ENCODE measurements at places on chromosomes 5 and 9. TPM values are rescaled to one million over a fixed set of nuclear protein-coding genes. Genes with fewer than 3 reads are reported as not detected.

- no peak for DNase-seq
Observed at GRCh38 chr5:181170237-181170825, 22.9 kb downstream of the OR2V2 start.

DNA sequence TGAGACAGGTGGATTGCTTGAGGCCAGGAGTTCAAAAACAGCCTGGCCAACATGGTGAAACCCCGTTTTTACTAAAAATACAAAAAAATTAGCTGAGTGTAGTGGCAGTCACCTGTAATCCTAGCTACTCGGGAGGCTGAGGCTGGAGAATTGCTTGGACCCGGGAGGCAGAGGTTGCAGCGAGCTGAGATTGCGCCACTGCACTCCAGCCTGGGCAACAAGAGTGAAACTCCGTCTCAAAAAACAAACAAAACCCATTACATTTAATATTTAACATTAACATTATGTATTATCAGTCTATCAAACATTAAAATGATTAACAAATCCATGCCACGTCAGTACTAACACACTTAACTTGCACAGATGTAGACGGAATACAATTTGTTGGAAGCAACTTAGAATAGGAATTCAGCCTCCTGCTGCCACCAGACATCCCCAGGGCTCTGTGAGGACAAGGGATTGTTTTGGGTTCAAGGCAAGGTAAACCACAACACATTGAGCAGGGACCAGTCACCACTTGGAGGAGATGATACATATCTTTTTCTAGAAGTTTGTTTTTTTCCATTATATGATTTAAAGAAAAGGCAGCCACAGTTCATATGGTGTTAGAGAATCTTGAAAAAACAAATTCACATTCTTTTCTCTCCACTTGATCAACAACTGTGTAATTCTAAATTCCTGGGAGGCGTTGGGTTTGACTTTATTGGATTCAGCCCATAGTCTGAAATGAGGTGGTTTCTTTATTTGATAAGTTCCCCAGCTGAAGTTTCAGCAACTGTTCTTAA lies 104.1 kb upstream of the BASP1 start:
- DNase-seq = no peak

GRCh38 chr9:99103901-99104458 lies 933 bp upstream of the TGFBR1 start:
- no peak for DNase-seq

DNA sequence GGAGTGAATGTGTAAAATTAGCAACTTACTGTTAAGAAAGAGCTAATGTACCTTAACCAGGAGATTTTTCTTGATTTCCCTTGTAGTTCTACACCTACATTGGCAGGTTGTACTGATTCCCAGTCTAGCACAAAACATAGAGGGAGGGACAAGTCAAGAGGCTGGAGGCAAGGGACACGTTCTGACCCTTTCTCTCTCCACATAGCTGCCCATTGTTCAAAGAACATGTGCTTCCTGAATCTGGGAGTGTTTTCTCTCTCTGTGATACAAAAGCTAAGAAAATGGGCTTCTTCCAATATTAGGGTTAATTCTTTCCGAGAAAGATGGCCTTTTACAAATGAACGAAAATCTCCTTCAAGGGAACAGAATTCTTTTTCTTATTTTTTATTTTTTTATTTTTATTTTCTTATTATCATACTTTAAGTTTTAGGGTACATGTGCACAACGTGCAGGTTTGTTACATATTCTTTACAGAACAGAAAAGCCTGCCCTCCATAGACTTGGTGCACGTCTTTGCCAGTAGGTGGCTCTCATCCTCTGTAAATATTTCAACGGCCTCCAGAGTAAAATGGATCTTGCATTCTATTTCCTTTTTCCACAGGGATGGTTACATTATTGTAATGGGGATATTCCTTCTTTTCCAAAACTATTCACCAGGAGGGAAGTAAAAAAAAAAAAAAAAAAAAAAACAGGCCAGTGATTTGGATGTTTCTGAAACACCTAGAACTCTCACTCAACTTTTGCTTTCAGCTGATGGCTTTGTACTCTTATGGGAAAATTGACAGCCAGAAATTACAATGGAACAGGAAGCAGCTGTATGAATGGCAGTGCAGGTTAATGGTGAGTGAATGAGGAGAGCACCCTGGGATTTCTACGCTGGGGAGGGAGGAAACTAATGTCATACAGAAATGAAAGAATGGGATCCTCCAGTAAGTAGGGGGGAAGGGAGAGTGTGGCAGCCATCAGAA lies 13.1 kb upstream of the IFNA5 start:
- DNase-seq = peak; percentile 77

GRCh38 chr5:33425314-33425713 lies 15.5 kb upstream of the TARS1 start:
- no peak for DNase-seq

- no peak for DNase-seq
Observed at GRCh38 chr5:24365406-24365805, 279.4 kb downstream of the CDH10 start.

DNA sequence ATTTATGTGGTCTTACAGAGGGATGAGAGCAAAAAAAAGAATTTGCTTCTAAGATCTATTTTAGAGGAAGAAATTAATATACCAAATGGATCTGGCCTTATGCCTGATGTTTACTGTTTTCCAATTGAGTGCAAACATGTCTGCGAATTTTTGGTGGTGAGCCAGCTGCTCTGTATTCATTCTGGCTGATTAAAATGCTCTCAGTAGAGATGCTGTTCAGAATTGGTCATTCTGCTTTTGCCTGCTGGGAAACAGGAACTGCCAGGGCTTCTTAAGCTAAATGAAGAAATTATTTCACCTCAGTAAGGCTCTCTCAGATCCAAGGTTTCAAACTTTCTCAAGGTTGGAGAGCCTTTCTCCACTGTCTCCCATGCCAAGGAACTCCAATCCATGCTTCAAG lies 132.0 kb upstream of the SV2C start:
- no peak for DNase-seq

- no peak for DNase-seq
Observed at GRCh38 chr5:118775790-118776499, 212.4 kb downstream of the DTWD2 start.

DNA sequence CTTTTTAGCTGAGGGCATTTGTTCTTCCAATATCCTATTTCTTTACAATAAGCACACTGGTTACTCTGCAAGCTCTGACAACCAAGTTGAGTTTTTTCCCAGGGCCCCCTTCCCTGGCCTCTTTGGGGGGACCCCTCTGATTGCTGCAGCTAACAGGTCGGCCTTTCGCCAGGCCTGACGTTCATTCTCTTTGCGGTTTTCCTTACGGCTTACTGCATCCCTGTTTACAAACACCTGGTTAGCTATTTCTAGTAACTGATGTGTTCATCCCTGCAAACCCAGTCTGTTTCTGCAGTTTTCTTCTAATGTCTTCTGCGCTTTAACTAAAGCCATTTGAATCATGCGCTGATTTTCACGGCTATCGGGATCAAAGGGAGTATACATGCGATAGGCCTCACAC lies 37.5 kb upstream of the PPP1R26 start:
- no peak for DNase-seq

GRCh38 chr5:5978501-5979376 lies 399.6 kb downstream of the MED10 start:
- DNase-seq = no peak

GRCh38 chr5:106521701-106522100 lies 1149.0 kb downstream of the EFNA5 start:
- no peak for DNase-seq

GRCh38 chr5:172173564-172174153 lies 14.4 kb downstream of the STK10 start:
- DNase-seq = no peak

GRCh38 chr9:118473521-118473920 lies 769.3 kb downstream of the TLR4 start:
- DNase-seq = no peak

- no peak for DNase-seq
Observed at GRCh38 chr5:179122411-179123108, 62.4 kb downstream of the ZNF354C start.

- DNase-seq = no peak
Observed at GRCh38 chr5:86879086-86879485, 261.3 kb downstream of the COX7C start.

DNA sequence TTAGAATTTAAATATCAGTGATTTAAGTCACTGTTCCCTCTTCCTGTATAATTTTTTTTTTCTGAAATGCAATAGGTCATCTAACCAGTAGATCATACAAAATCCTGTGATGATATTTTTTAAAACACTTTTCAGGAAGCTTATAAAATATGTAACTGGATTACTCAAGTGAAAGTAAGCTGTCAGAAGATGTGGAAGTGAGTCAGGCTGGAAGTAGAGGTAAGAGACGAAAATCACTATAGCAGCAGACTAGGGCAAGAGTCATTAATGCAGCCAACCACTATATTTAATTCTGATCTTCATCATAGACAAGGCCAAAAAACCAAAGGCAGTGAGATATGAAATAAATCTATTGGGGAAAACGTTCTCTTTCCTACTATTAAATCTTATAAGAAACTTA lies 65.7 kb upstream of the C6 start:
- DNase-seq = no peak

DNA sequence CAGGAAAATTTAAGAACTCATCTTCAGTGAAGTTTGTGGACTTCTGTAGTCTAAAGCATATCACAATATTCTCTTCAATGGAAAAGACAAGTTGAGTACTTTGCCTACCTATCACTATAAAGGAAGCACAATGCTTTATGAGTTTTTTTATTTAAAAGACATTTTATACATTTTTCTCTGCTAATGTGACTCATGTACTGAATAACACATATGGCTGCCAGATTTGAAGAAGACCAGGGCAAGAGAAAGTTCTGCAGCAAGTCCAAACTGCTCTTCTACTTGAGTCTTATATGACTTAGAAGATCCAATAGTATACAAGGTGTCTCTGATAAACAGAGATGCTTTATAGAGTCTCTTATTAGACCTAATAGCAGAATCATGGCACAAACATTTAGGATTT lies 978.4 kb downstream of the TLE4 start:
- no peak for DNase-seq

- peak; percentile 2 for DNase-seq
Observed at GRCh38 chr5:65906256-65906655, 20.1 kb upstream of the ERBIN start.

GRCh38 chr9:124037790-124038189 lies 26.2 kb downstream of the LHX2 start:
- no peak for DNase-seq

SLCO6A1 gene
- total RNA-seq = not detected

ZNF454 gene
- not detected for total RNA-seq

ACOT12 gene
- 0.26 TPM for total RNA-seq

SPINK6 gene
- not detected for total RNA-seq
